ENCODE measurements at places on chromosomes 1 and 21.

DNA sequence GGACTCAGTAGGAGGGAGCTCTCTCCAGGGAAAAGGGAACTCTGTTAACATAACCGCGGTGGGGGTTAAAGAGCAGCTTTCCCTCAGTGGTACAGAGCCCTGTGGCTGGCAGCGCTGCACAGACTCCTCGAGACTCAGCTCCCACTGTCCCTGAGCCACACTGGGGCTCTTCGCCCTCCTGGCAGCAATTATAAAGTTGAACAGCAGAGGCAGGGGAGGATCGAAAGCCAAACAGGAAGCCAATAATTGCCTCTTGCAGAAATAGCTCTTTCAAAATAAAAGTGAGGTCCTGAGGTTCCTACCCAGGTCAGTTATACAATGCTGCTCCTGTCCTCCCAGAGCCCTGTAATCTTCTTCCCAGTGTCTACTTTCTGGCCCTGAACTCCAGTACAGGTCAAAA is 77.0 kb downstream of the FAM78B start:
- DNase-seq = no peak

DNA sequence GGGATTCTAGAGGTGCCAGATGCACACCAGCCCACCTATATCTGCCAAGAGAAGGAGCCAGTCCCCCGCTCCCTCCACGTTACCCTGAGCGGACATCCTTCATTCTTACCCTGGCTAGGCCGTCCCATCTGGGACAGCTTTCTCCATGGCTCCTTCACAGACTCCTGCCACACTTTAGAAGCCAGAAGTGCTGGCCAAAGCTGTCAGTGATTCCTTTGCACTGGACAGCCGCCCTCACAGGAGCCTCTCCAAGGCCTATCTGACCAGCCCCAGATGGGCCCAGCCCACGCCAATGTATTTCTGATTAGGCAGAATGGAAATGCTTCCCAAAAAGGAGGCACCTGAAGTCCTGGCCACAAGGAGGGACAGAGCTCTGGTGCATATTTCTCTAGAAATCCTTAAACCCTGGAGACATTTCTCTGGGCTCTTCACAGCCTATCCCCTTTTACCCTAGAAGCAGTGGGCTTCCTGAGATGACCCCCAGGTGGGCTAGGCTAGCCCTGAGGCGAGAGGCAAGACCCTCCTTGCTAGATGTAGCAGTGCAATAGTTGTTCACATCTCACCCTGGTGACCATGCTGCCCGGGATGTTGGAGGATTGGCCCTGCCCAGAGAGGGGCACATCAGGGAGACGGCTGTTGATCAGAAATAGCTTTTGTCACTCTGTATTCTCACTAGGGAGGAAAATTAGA is 44.1 kb downstream of the RASSF5 start:
- DNase-seq = no peak

GRCh38 chr1:67536957-67537666 is 106.9 kb upstream of the SERBP1 start:
- DNase-seq = no peak

DNA sequence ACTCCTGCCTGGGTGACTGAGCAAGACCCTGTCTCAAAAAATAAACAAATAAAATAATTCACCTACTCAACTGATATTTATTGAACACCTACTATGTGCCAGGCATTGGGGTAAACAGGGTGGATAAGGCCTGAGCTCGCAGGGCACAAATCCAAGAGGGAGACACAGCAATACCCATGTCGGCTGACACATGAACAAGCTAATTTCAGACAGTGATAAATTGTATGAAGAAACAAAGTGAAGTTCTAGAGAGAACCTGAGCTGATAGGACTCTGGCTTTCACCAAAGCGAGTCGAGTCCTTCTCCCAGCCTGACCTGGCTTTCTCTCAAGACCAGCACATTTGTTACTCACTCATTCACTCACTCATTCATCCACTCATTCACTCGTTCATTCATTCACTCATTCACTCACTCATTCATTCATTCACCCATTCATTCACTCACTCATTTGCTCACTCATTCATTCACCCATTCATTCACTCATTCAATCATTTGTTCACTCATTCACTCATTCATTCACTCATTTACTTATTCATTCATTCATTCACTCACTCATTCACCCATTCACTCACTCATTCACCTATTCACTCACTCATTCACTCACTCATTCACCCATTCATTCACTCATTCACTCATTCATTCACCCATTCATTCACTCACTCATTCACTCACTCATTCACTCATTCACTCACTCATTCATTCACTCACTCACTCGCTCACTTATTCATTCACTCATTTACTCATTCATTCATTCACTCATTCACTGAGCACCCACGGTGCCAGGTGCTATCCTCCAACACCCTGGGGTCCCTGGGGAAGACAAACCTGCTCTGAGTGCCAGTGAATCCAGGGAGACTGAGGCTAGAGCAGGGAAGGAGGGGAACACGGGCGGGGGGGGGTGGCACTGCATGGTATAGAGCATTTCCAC is 37.4 kb upstream of the CASZ1 start:
- DNase-seq = no peak

GRCh38 chr1:3323796-3324703 is 130.4 kb upstream of the ARHGEF16 start:
- DNase-seq = no peak

GRCh38 chr1:238329671-238330070 is 438.9 kb upstream of the ZP4 start:
- DNase-seq = no peak

- DNase-seq = no peak
Observed at GRCh38 chr1:63968663-63969440, 195.0 kb downstream of the ROR1 start.

DNA sequence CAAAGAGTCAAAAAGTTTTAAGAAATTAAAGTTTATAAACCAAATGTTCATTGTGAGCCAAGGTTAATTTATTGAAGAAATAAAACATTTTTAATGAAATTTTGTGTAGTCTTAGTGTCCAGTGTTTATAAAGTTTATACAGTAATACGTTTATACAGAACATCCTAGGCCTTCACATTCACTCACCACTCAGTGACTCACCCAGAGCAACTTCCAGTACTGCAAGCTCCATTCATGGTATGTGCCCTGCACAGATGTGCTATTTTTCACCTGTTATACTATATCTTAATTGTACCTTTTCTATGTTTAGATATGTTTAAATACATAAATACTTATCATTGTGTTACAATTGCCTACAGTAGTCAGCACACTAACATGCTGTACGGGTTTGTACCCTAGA is 33.6 kb downstream of the TYW3 start:
- DNase-seq = no peak

All from GM18507 (cell line).